ENCODE measurements at places on chromosomes 7 and 10.

GRCh38 chr10:132984801-132985545 is 42.6 kb upstream of the CFAP46 start:
- DNase-seq: no peak

GRCh38 chr7:69047151-69047754 is 551.0 kb upstream of the AUTS2 start:
- DNase-seq: no peak

DNA sequence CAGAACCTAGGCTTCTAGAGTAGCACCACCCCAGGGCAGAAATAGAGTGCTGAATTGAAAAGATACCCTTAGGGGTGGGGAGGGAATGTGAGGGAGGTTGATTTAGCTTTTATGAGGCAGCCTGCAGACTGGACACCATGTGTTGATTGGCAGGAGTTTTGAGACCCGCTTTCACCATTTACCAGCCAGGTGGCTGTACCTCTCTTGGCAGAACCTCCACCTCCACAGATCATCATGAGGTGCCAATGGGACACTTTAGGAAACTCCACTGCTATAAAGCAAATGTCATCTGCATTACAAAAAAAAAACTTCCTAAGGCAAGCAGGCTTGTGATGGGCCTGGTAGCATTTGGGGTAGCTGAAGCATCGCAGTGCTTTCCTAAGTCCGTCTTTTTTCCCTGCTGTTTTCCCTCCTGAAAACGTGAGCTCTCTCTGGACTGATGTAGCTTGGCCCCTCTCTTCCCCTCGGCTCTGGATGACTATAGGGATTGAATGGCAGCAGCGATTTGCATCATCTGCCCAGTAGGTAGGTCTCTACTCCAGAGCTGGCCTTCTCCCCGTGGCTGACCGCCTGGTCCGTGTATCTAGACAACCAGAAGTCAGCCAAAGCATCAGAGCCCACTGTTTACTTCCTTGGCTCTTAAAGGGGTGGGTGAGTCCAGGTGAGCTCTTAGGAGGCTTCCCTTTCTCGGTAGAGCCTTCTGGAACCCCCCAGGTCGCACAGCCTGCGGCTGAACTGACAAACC is 1.3 kb downstream of the PCBD1 start:
- no peak for DNase-seq

- peak; percentile 86 for DNase-seq
Measured at GRCh38 chr10:31759124-31759798, 169.4 kb downstream of the ARHGAP12 start.
